Thoracic aorta (tissue), 2 donors: ENCODE measurements at places on chromosomes 5 and 9. TPM values are rescaled to one million over a fixed set of nuclear protein-coding genes. Genes with fewer than 3 reads are reported as not detected.

- H3K36me3 ChIP-seq = no peaks in the 10 kb centered on the region
- H3K27ac ChIP-seq = no peak overlapping the region
- H3K27me3 ChIP-seq = no peaks in the 10 kb centered on the region
Observed at GRCh38 chr5:34728236-34728635, 72.1 kb downstream of the RAI14 start.

IFNE gene
- total RNA-seq = not detected

DNA sequence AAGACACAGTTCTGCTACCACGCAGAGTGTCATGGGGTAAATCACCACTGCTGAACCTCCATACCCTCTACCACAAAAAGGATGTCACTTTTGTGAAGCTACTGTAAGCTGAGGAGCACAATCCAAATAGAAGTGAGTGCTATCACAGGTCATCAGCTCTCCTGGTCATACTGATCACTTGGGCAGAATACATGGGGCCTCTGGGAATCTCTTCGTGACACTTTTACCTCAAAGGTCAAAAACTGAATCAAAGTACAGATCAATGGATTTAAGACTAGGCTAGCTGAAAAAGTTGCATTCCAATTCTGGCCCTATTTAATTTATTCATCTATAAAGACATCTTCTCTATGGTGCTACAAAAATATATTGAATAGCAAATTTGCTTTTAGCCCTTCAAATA lies 115.5 kb downstream of the MPDZ start:
- no peak for DNase-seq
- H3K27ac ChIP-seq = no peak overlapping the region
- peaks cover 9% of the 10 kb centered on the region for H3K36me3 ChIP-seq
- no peak overlapping the region for H3K4me3 ChIP-seq
- H3K27me3 ChIP-seq = no peaks in the 10 kb centered on the region

DNA sequence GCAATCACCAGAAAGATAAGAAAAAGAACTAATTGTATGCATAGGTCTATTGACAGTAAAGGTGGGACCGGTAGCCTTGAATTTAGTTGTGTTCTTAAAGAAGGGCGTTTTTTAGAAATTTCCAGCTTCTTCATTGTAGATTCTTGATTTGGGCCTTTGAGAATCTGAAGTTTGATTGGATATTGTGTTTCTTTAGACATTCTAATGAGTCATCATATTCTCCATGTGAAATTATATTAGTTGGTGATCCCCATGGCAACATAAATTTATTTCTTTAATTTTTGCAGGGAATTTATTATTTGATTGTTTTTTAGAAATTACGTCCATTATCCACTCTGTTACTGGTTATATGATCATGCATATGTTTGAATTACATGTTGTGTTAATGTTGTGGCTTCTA lies 63.6 kb downstream of the MAN2A1 start:
- no peaks in the 10 kb centered on the region for H3K36me3 ChIP-seq
- no peak for DNase-seq
- no peaks in the 10 kb centered on the region for H3K27me3 ChIP-seq
- no peak overlapping the region for H3K27ac ChIP-seq
- no peak overlapping the region for H3K4me3 ChIP-seq

STING1 gene
- 202 TPM for total RNA-seq

- DNase-seq = no peak
- no peaks in the 10 kb centered on the region for H3K36me3 ChIP-seq
- no peaks in the 10 kb centered on the region for H3K4me1 ChIP-seq
- no peak overlapping the region for H3K4me3 ChIP-seq
- no peak overlapping the region for H3K27ac ChIP-seq
Observed at GRCh38 chr9:119313846-119314245, 55.4 kb downstream of the BRINP1 start.

- no peaks in the 10 kb centered on the region for H3K27me3 ChIP-seq
- peak overlapping the region; percentile 84 for H3K27ac ChIP-seq
- H3K36me3 ChIP-seq = no peaks in the 10 kb centered on the region
- no peak overlapping the region for H3K4me3 ChIP-seq
- no peak for DNase-seq
Observed at GRCh38 chr5:81849770-81850367, 99.0 kb upstream of the SSBP2 start.

OR13C4 gene
- not detected for total RNA-seq

DNA sequence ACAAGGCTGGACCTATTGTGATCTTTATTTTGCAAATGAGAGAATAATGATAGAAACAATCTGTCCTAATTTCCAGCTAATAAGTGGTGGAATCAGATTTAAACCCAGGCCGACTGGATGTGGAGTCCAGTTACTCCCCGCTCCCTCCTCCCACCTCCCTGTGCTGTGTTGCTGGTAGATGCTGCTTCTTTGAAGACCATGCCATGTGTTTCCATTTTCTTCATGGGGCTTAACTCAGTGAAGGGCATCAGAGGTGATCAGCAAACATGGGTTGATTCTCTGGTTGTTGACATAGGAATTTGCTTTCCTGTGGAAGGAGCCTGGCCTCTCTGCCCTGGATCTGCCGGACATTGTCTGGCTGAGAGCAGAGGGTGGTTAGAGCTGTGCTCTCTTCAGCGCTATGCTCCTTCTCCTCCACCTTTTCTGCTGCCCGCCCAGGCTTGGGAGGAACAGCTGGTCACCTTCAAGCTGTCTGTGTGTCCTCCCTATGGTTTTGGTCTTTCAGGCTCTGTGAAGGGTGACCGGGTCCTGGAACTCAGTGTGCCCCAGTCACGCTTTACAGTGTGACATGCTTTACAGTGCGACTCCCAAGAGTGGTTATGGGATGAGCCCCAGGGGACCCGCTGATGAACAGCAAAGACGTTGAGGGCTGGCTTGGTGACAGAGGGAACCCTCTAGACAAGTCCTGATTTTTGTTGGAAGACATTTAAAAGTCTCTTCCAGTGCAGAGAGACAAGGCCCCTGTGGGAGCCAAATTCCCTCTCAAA lies 68.4 kb upstream of the RPS23 start:
- no peaks in the 10 kb centered on the region for H3K36me3 ChIP-seq
- peaks cover 25% of the 10 kb centered on the region for H3K4me1 ChIP-seq
- DNase-seq = no peak
- peak overlapping the region; percentile 83 for H3K27ac ChIP-seq
- H3K27me3 ChIP-seq = no peaks in the 10 kb centered on the region
